NCI-H1417 (cell line): ENCODE measurements at places on chromosomes 4 and X.

GRCh38 chrX:135295944-135296305, 13.4 kb upstream of the ETDC start:
- no peak for DNase-seq

DNA sequence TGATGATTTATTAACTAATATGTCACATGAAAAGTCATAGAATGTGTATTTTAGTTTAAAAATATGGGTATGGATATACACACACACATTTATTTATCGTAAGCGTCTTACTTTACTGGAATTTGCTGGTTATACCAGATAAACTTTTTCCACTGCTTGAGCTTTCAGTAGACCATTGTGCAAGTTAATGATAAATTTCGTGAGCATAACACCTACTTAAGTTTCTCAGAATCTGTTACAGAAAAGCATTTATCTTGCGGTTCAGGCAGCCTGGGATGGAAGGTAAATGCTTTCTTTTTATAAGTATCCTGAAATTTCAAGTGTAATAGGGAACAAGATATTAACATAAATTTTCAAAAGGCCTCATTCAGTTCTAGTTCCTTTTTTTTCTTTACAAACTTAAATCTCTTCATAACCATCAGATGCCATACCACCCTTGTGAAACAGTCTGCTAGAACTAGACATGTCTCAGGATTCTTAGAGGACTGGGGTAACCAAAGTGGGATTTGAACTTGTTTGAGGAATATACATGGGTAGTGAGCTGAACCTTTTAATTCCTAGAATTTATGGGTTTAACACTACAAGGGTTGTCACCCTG, 27.7 kb downstream of the ATP7A start:
- DNase-seq = no peak

- DNase-seq = no peak
Observed at GRCh38 chr4:85431156-85431555, 43.8 kb upstream of the ARHGAP24 start.

DNA sequence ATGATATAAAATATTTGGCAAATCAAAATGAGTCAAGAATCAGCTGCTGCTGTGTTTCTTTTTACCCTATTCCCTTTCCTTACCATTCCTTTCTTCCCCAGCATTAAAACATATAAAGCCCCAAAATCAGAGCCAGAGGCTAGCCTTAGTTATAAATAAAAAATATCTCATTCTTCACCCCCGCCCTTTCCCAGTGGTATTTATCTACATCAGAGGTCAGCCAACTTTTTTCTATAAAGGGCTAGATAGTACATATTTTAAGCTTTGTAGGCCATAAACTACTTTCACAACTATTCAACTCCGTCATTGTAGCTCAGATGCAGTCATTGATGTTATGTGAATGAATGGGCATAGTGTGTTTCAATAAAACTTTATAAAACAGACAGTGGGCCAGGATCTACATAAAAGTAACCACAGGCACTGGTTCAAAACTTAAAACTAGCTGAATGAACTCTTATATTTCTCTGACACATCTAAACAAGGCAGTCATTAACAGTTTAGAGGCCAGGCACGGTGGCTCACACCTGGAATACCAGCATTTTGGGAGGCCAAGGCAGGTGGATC, 30.5 kb upstream of the TCEANC start:
- DNase-seq = no peak

GRCh38 chr4:152680988-152681603, 1.3 kb upstream of the TMEM154 start:
- peak; percentile 83 for DNase-seq

DNA sequence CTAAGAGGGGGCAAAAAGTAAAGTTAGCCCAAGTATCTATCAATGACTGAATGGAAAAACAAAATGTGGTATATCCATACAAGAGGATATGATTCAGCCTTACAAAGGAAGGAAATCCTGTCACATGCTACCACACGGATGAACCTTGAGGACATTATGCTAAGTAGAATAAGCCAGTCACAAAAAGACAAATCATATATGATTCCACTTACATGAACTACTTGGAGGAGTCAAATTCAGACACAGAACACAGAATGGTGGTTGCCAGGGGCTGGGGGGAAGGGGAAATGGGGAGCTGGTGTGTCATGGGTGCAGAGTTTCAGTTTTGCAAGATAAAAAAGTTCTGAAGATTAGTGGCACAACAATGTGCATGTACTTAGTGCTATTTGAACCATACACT, 101.8 kb downstream of the SH3KBP1 start:
- DNase-seq = no peak

GRCh38 chrX:63750811-63751210, 34.2 kb downstream of the ARHGEF9 start:
- peak; percentile 36 for DNase-seq

DNA sequence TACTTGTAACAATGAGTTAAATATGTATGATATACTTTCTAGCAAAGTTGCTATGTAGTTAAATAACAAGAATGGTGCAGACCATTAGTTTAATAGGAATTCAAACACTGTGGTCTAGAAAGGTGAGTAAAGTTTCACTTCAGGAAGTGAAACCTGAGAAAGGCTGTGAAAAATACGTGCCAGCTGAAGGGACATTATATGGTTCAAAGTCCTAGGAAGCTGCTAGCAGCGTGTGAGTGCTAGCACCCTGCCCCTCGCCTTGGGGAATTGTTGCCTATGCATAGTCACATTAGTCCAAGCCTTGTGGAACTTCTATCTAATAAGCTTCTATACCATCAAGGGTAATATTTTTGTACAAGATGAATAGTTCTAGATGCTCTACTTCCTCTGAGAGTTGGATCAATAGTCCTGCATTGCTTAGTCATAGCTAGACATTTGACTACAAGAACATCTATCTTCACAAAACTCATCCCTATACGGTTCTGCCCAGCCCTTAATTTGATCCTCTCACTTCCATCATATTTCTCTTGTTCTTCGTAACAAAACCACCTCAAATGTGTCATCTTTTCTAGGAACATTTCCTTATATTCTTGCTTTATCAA, 45.8 kb upstream of the ARSJ start:
- DNase-seq = no peak

DNA sequence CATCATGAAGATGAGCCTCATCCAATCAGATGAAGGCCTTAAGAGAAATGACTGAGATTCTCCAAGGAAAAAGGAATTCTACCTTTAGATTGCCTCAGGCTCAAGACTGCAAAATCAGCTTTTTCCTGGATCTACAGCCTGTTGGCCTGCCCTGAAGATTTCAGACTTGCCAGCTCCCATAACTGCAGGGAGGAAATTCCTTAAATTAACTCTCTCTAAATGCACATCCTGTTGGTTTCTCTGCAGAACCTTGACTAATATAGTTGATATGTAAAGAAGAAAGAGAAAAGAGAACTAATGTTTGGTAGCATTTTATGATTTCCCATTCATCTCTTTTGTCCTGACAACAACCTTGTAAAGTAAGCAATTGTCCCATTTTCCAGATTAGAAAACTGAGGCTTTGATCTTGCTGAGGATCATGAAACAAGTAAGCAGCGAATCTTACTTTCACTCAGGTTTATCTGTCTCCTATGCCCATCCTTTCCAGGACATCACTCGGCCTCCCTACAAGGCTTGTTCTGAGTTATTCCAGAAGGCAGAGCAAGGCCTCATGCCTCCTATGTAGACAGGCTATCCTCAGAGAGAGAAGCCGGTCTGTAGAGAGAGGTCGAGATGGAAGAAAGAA, 115.0 kb upstream of the LDB2 start:
- DNase-seq = no peak

DNA sequence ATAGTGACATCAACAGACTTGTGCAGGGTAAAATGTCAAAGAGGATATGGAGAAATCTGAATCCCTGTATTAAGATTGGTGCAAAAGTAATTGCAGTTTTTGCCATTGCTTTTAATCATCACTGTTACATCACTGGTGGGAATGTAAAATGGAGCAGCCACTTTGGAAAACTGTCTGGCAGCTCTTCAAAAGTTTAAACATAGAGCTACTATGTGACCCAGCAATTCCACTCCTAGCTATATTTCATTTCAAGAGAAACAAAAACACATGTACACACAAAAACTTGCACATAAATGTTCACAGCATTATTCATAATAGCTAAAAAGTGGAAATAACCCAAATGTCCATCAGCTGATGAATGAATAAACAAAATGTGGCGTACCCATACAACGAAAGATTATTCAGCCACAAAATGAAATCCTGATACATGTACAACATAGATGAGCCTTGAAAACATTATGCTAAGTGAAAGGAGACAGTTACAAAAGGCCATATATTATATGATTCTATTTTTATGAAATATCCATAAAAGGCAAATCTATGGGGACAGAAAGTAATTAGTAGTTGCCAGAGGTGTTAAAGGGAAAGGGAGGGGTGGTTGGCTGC, 106.4 kb downstream of the AMELX start:
- DNase-seq = no peak

GRCh38 chr4:40466789-40467188, 131.7 kb downstream of the CHRNA9 start:
- DNase-seq = no peak

DNA sequence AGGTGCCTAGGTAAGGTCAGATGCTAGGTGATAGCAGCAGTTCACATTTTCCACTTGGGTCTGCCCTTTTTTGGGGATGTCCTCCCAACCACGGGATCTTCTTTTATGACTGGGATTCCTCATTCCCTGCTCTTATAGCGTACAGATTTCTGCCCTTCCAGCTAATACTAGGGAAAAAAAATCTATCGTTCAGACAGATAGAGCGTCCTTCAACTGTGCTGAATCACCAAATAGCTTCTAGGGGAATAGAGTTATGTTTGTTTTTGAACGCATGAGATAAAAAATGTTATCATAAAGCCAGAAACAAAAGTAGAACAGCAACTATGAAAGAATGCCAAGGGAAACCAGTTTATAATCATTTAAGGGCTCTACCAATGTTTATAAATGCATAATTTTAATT, 13.0 kb downstream of the RAP2C start:
- no peak for DNase-seq

DNA sequence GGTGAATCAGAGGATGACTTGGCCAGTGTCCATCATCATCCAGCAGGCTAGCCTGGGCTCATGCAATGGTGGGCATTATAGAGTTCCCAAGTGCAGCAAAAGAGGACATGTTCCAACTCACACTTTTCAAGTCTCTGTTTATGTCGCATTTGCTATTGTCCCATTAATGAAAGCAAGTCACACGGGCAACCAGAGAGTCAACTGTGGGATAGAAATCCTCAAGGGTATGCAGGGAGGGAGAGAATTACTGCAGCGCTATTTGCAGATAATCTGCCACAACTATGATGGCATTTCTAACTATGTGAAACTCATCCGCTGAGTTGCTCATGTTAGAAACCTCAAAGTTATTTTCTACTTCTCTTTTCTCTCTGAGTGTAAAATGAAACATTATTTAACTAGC, 78.5 kb upstream of the TAB3 start:
- DNase-seq = no peak
